ENCODE measurements at places on chromosomes 12 and 14.
A peak's percentile ranks its signal among the peaks of the same experiment; 100 is the strongest.

- no peak for DNase-seq
Measured at GRCh38 chr12:41019461-41019860, 168.7 kb upstream of the PDZRN4 start.

DNA sequence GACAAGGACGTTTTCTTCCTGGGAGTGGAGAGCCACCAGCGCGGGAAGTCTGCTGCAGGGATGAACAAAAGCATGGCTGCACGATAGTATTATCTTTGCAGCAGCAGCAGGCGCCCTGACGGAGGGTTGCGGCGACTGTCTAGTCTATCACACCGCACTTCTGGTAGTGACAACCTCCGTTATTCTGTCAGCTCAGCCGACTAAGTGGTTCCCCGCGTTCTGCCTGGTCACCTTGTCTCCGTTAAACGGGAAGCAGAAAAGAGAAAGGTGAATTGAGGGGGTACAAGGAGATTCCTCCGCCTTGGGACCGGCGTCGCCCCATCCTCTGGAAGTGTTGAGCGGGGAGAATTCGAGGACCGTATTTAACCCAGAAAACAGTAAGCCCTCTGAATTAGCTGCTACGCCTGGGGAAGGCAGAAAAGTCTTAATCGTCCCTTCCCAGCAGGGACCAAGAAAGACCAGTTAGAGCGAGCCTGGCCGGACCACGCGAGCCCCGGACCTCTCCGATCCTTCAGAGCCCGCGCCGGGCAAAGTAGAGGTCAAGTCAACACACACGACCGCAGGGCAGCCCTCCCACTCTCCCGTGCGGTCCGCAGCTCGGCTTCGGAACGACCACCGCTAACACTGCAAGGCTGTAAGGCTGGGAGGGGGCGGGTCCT, 536 bp upstream of the DAAM1 start:
- DNase-seq: peak; percentile 88

GRCh38 chr12:1587927-1588574, 6.3 kb downstream of the FBXL14 start:
- DNase-seq: no peak

DNA sequence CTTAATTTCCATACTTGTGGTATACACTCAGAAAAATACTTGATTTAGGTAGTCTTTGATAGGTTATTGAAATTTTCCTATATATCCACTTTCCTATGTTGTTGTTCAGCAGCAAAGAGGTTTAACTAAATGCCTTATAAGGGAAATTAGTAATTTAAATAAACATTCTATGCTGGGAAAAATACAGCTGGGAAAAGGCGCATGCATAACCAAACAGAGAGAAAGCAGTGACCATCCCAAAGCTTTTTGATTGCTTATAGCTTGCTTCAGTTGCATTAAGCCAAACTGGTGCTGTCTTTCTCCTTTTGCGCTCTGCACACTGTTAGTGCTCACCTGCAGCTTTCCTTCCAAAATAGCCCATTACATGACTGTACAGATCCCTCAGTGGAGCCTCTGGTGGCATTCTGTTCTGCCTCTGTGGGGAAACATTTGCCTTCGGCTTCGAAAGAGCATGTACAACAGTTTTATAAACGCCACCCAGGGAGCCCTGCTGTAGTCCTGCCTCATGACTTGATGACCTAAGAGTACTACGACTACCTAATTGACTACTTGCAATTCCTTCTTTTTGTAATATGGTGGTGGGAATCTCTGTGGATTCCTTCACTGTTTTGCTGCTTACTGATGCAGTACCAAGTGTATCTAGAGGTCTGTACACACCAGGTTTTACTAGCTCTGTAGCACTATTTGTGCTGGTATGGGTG, 120.8 kb downstream of the RALGAPA1 start:
- DNase-seq: no peak
